Astrocyte of the spinal cord (primary cell): ENCODE measurements at places on chromosomes 4 and X.

DNA sequence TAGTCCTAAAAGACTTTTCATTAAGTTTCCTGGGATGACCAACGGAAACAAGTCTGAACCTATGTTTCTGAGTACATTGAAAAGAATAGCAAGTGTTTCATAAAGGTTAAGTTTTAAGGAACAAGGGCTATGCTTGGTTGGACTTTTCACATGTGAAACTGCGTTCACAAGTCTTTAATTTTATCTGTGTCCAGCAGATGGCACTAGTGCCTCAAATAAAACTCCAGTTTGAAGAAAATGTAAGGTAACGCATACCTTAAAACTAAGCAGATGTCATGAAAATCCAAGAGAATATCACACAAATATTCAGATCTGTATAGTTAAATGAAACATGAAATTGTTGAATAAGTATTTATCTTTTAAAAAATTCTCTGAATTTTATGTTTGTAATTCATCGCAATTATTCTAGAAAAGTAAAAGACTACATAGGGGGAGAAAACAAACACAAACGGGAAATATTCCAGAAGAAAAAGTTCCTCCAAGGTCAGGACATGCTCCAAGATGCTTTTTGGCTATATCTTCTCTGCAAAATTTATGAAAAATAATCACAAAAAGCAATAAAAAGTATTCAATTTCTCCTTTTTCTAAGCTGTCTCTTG is 89.6 kb upstream of the MAD2L1 start:
- DNase-seq: peak; percentile 85

DNA sequence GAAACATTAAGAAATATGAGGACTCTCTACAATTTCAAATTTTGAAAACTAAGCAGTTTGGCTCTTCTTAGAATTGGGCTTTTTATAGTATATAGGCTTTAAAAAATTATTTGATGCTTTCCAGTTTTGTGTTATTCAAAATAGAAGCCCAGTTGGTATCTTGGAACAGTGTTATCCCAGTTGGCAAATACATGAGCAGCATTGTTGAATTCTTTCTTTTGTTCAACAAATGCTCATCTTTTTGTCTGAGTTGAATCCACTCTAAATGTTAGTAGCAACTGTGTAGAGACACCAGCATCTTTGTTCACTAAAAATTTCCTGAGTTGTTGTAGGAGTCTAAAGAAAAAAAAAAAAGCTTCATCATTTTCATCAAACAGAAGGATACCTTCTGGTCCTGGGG is 41.0 kb upstream of the LIMCH1 start:
- no peak for DNase-seq

GRCh38 chrX:105650986-105651385 is 171.4 kb upstream of the NRK start:
- DNase-seq: no peak

GRCh38 chr4:171017593-171017992 is 795.6 kb upstream of the GALNTL6 start:
- DNase-seq: no peak

DNA sequence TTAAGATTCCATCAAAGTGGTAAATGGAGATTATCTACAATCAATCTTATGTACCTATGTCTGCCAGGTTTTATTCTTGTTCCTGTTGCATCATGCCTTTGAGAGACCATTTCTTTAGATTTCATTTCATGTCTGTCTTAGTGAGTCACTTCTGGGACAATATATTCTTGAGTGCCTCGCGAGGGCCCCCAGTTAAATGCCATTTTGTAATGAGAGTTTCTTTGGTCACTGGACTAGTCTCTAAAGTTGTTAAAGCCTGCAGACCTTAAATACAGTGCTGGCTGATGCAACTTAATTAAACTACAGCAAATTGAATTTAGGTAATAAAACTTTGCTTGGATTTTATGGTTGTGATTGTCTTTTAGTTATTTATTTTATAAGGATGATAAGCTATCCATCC is 87.2 kb upstream of the PITX2 start:
- DNase-seq: no peak

GRCh38 chrX:12610079-12610478 is 181.1 kb upstream of the PRPS2 start:
- peak; percentile 10 for DNase-seq

DNA sequence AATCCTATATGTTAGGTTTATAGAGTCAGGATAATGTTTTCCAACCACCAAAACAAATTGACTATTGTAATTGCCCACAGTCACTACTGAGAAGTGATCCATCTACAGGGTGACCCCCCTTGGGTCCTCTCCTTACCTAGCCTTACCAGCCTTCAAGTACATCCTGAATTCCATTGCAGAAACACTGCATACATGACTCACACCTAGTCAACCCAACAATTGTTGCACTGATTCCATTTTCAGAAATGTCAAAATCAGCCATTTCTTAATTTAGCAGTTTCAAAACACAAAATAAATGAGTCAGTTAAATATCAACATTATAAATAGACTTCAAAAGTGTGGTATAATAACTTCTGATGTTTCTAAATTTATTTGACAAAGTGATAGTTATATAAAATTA is 106.3 kb upstream of the TNIP3 start:
- DNase-seq: no peak

GRCh38 chrX:137425273-137425902 is 140.5 kb upstream of the ZIC3 start:
- DNase-seq: no peak

DNA sequence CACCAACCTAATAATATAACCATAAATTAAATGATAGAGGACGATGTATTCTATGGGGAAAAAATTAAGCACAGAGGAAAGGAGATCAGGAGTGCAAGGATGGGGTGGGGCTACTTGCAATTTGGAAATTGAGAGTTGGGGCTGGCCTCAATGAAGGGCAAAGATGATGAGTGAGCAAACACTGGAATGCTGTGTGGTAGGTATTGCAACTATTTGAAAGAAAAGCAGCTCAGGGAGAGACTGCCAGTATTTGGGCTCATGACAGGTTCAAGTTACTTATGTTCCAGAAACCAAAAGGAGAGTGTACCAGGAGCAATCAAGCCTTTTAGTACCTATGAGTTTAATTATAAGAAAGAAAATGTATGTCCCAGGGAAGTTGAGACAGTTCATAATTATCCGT is 47.4 kb downstream of the ASIC5 start:
- DNase-seq: no peak

DNA sequence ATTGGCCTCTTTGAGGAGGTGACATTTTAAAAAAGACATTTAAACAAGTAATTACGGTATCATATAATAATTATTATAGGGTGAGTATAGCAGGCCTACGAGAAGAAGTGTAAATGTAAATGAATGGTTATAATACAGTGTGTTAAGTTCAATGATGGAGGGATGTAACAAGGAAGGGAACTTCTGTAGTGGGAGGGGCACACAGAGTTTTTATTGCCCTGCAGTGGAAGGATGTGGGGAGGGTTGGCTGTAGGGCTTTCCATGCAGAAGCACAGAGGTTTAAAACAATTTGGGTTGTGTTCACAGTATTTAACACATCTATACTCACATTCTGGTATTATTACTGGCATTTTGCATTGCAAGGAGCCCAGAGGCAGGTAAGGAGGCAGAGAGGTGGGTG is 41.1 kb downstream of the AFF1 start:
- no peak for DNase-seq

GRCh38 chrX:101659601-101660063 is at the start of gene ARMCX2:
Gene ARMCX2, minus strand, starts transcription at chrX:101659850. Its CDS starts 2,262 bp downstream, at chrX:101657588.
- DNase-seq: peak; percentile 53

- DNase-seq: no peak
Observed at GRCh38 chr4:74205559-74205958, 47.6 kb downstream of the MTHFD2L start.

- no peak for DNase-seq
Observed at GRCh38 chr4:37936889-37937498, 23.2 kb upstream of the PTTG2 start.

GRCh38 chrX:37746218-37746941 is 33.5 kb upstream of the CYBB start:
- DNase-seq: peak; percentile 6

DNA sequence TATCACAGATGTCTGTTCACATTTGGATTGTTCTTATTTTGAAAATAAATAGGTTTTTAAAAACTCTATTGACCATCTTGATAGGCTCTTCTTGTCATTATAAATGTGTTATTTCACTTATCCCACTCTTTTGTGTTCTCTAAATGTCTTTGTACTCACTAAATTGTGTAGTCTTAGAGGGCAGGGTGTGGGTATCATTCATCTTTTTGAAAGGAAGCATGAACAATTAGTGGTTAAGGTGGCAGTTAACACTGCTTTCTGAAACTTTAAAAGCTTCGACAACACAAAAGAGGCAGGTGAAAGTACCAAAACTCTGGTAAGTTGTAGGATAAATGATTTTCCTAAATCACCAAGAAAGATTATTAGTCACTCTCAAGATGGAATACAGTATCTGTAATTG is 83.2 kb downstream of the IL15 start:
- no peak for DNase-seq

- peak; percentile 46 for DNase-seq
Observed at GRCh38 chrX:16479206-16479869, 170.6 kb upstream of the S100G start.

DNA sequence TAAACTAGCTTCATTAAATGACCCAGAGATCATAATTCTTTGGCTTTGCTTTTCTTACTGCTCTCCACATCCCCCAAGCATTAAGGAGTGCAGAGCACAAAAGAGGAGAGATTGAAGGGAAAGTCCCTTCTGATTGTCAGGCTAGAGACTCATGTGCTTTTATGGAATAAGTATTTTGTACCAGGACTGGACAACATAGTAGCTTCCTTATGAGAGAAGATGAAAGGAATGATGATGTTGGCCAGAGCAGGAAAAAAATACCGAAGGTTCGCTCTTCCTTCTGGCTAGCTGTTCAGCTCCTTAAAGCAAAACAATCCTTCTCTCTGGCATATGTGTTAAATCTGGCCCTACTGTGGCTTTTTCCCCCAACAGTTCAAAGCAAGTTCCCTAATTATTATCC is 53.1 kb downstream of the HOPX start:
- DNase-seq: no peak

DNA sequence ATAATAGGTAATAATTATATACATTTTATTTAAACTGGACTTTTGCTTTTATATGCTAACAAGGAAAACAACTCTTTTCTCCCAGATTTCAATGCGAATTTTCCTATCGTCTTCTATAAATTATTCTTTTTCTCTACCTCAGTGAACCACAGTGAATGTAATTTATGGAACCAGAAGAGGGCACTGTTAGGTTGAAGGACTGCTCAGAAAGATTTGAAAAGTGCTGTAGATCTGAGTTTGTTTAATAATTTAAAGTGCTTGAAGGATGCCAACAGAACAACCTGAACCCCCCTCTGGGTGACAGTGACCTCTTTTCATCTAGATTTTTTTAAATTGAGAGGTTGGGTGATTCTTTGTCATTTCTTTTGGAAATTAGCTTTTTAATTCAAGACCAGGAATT is 54.9 kb downstream of the PHOX2B start:
- DNase-seq: peak; percentile 50

GRCh38 chr4:55808186-55808585 is 11.4 kb upstream of the EXOC1L start:
- DNase-seq: no peak
